RWPE2 (cell line): ENCODE measurements at places on chromosomes 3 and 15.

DNA sequence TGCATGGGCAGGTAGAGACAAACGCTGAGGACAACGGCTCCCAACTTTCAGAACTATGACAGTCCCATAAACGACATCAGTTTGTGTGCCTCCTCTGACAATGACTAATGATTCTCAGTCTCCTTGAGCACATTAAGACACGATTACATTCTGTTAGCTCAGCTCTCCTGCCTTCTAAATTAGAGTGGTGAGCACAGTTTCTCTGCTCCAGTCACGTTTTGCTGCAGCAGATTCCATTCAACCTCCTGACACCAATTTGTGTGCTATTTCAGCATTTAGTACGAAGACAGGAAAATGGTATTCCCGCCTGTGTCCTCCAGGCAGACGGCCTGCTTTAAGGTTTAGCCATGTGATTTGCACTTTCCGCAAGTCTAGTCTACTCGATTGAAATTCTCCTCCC lies 458.4 kb upstream of the CFAP20DC start:
- DNase-seq = no peak

DNA sequence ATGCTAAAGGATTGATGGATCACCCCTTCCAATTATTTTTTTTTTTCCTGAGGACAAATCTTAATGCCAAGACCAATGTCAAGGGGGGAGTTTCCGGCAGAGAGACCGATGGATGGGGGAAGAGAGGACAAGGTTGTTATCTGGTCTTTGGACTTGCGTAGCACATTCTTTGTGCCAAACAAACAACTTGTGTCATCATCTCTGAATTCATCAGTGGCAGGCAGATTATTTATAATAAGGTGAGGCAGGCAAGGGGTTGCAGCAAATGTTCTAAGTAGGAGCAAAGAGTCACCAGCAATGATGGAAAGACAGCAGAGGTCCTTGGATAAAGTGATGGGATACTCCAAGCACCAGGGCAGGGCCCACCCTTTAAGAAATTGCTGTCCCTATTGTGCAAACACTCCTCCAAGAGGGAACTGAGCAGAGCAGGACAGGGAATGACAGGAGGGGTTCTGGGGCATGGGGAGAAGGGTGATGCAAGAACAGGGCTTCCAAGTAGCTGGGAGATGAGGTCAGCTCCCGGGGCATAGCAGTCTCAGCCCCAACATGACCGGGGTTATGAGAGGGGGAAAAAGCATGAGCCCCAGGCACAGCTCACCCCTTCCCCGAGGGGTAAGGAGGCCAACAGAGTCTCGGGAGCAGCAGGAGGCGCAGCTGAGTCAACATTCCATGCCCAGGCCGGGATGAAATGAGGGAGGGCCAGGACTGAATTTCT lies 57.4 kb downstream of the ANXA2 start:
- DNase-seq = no peak

- no peak for DNase-seq
Measured at GRCh38 chr3:109977897-109978296, 640.6 kb upstream of the DPPA4 start.

DNA sequence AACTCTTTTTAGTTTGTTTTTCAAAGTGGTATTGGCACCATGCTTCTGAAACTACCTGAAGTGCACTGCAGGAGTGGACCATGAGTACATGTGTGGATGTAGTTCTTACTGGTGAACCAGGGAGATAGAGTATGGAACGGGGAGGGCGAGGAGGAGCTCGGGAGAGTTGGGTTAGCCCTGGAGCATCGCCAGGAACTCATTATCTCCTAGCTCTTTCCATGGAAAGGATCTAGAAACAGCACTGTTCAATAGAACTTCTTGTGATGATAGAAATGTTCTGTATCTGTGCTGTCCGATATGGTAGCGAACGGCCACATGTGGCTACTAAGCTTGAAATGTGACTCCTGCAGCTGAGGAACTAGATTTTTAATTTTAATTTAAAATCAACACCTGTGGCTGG lies 47.3 kb downstream of the VGLL4 start:
- DNase-seq = no peak

DNA sequence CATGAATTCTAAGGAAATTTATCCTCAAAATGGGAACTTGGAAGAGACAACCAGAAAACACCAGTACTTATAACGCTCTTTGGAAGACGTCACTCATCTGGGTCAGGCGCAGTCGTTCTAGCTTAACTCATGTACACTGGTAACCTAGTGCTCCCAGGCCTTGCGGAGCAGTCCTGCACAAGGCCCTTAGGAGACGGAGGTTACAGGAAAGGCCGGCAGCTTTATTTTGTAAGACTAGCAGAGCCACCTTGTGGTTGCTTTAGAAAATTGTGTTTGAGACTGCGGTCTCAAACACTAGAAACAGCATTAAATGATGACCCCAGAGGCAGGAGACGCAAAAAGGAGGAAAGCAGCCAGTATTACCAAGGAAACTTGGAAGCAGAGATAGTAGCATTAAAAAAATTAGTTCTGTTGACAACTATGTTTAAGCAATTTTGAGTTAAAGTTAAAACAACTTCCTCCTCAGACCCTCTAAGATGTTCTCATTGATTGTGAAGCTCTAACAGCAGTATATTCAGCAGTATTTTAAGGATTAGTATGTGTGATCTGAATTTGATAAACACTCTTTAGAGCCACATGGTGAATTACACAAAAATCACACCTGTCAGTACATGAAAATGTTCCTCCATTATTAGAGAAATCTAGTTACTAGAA lies 141.9 kb upstream of the C2CD4B start:
- DNase-seq = no peak

DNA sequence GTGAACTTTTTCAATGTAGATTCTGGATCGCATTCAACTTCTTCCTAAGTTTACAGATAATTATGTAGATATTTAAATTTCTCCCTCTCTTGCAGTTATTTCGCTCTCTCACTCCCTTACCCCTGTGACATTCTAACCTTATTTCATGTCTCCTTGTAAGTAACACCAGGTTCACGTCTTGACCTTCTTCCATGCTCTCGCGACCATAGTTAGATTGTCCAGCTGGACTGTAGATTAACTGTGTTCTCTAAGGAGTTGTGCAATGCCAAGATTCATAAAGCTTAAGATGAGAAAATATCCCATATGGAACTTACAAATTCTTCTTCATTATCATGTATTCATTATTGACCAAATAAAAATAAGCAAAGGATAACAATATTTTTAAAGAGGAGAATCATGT lies 430.5 kb downstream of the GABRG3 start:
- DNase-seq = no peak

DNA sequence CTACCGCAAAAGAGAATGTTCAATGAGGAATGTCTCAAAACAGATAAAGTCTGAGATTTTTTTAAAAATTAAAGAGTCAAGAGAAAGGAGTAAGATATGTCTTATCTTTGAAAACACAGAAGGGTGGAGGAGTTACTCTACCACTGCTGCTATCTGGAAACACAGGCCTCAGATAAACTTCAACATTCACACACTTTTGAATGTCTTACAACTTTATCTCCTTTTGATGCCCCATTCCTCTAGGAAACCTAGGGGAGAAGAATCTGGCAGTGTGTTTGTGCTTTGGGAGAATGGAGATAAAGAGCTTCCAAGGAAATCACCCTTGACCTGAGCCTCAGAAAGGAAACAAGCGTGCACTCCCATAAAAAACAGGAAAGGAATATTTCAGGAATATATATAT lies 468.2 kb downstream of the PLOD2 start:
- DNase-seq = no peak

DNA sequence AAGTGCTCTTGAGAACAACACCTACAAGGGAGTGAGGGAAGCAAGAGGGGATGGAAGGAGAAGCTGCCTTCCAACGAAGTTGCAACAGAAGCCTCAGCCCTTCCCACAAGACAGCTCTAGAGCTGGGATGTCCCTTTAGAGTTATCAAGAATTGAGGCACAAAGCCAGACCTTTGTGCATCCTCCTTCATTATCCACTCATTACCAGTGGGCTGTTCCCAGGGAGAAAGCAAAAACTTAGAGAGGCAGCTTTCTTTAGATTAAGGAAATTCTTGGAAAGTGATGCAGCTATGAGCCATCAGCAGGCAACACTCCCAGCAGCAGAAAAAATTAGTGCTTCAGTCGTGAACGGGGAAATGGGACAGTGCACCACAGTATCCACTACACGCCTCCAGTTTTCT lies 10.6 kb upstream of the CD96 start:
- no peak for DNase-seq

DNA sequence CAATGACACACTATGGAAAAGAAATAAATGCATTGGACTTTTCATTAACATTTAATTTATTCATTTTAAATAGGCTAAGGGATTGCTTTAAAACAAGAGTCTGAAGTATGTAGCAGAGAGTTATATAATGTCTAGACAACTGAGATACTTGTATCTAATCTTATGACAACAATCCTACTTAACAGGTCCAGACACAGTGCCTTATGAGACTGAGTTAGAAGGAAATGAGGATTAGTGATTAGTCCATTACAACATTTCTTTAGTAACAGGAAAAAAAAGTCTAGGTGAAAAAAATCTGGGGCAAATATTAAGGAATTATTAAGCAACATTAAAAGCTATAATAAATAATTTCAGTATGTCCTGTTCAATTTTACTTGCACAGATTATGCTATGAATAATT lies 140.6 kb downstream of the MEIS2 start:
- DNase-seq = no peak

DNA sequence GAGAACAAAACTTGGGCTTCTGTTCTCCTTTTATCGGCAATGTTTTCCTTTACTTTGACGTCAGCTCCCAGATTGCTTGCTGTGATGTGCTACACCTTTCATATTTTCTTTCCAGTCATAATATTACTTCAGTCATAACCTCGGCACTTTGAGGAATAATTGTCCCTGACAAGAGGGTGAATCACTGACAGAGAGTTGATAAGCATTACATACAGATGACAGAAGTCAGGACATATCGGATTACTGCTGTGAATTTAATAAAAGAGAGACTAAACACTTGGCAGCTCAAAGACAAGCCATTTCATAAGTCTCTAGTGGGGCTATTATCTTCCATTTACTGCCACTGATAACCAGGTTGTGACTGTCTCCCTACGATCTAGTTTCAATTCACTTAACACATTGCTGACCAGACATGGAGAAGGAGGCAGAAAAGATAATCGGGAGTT lies 362.1 kb upstream of the ARRDC4 start:
- DNase-seq = no peak

DNA sequence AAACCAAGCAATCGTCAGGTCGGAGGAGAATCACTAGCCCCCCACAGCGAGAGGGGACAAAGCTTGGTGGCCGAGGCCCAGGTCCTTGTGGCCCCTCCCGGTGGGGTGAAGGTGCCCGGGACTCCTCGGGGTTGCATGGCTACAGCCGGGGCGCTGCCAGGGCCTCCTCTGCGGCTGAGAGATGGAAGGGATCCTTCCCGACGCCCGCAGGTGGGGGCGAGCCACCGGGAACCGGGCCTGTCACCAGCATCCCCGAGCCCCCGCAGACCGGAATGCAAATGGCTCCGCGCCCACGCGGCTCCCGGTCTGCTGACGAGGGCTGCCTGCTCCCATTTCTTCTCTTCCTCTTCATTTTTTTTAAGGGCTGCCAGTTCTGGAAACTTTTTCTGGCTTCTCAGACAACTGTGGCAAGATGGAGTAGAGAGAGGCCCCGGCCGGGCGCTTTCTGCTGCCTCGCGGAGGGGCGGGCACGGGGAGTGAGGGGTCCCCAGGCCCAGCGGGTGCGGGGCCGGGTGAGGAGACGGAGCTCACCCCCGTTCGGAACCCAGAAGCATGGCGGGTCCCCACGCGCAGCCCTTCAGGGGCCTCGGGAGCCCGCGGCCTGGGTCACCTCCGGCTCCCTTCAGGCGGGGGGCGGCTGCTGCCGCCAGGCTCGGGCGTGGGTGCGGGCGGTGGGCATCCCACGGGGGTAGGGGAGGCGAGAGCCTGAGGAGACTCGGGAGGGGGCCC lies 27.5 kb downstream of the MELTF start:
- no peak for DNase-seq

DNA sequence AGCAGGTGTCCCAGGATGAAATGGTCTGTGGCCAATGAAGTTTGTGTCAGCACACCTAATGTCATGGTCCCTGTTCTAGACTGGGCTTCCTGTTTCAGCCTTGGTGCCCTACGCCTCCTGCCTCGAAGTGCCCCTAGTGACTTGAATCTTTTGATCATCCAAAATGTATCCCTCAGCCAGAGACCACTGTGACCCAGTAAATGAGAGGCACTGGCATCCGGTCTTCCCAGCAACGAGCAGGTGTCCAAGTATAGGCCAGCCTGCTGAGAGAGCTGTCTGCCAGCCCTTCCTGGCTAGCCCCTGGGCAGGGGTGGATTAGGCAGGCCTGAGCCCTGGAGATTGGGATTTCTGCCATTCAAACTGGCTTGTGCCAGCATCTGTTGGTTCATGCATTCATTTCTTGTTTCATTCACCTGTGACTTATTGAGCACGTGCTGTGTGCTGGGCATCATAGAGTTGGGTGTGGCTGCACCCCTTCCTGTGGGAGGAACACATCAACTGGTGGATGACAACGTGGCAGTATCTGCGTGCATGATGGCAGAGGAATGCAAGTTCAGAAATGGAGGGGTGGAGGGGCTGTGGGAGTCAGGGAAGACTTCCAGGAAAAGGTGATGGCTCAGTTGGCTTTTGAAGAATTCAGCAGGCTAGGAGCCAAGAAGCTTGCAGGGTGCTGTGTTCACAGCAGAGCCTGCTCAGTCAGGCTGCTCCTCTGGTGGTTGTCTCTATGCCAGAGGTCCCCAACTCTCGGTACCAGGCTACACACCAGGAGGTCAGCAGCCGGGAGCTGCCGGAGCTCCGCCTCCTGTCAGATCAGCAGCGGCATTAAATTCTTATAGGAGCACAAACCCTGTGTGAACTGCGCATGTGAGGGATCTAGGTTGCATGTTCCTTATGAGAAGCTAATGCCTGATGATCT lies 21.6 kb downstream of the ESYT3 start:
- no peak for DNase-seq

- DNase-seq = no peak
Measured at GRCh38 chr3:11671648-11672100, 28.0 kb upstream of the VGLL4 start.
